Vagina (tissue), 2 donors: ENCODE measurements at places on chromosomes 4 and X. TPM values are rescaled to one million over a fixed set of nuclear protein-coding genes. Genes with fewer than 3 reads are reported as not detected.

SMIM10L2A gene
- total RNA-seq, result 1.5 TPM

SFRP2 gene
- 49.8 TPM for total RNA-seq

HHIP gene
- 0.25 TPM for total RNA-seq

CLDN34 gene
- not detected for total RNA-seq

COL25A1 gene
- 0.49 TPM for total RNA-seq

NEUROG2 gene
- total RNA-seq, result not detected
